NCI-H510A treated with DMSO at 0.1 percent for 48 hours (cell line): ENCODE measurements at places on chromosomes 3 and 15.
A peak's percentile ranks its signal among the peaks of the same experiment; 100 is the strongest.

DNA sequence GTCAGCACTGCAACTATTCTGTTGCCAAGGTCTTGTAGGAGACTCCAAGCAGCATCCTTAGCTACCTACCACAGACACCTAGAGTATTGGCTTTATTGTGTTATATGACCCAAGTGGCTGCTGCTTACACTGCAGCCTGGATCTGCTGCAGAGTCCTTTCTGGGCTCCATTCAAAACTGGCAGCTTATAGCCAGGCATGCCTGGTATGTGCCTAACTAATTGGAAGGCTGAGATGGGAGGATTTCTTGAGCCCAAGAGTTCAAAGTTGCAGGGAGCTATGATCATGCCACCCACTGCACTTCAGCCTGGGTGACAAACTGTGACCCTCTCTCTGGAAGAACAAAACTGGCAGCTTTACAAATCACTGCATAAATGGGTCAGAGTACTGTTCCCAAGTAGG is 8.6 kb downstream of the NDUFB4 start:
- no peak for DNase-seq

DNA sequence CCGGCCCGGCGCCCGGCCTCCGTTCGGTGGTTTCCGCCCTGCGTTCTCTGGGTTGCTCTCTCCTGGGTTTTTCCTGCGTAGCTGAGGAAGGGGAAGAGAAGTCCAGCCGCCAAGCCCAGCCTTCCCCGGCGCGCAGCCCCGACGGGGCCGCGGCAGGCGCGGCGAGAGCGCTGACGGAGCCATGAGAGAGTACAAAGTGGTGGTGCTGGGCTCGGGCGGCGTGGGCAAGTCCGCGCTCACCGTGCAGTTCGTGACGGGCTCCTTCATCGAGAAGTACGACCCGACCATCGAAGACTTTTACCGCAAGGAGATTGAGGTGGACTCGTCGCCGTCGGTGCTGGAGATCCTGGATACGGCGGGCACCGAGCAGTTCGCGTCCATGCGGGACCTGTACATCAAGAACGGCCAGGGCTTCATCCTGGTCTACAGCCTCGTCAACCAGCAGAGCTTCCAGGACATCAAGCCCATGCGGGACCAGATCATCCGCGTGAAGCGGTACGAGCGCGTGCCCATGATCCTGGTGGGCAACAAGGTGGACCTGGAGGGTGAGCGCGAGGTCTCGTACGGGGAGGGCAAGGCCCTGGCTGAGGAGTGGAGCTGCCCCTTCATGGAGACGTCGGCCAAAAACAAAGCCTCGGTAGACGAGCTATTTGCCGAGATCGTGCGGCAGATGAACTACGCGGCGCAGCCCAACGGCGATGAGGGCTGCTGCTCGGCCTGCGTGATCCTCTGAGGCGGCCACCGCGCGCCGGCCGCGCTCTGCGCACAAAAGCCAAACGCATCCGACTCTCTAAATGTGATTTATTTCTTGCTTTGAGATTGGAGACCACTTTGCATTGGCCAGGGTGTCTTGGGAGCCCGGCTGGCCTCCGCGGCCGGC is 727 bp downstream of the RAP2B start:
- peak; percentile 31 for DNase-seq

DNA sequence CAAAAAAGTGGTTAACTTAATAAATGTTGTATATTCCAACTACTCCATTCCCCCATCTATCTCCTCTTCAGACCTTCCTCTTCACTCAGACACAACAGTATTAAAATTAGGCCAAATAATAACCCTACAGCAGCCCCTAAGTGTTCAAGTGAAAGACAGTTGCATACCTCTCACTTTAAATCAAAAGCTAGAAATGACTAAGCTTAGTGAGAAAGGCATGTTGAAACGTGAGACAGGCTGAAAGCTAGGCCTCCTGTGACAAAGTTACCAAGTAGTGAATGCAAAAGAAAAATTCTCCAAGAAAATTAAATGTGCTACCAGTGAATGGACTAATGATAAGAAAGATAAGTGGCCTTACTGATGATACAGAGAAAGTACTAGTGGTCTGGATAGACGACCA is 71.7 kb downstream of the ANKRD28 start:
- no peak for DNase-seq

DNA sequence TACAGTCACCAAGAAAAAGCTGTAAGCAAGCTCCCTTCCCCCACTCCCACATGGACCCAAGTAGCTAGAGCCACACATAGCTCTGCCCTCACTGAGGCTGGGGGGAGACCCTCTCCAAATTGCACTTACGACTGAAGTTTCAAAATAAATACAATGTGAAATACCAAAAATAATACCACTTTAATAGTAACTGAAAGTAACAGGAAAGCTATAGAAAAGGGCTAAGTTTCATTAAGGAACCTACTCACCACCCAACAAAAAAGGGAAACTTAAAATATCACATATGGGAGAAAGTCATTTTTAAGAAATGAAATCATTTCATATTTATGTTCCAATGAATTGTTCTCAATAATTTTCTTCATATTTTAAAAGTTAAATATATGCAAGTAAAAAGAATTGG is 130.4 kb upstream of the UBE2E2 start:
- no peak for DNase-seq
